ENCODE measurements at places on chromosomes 12 and 14.

- peak; percentile 29 for DNase-seq
These were observed 20.6 kb downstream of the COX14 start for GRCh38 chr12:50132505-50133135.

- peak; percentile 72 for DNase-seq
These were observed 14.7 kb upstream of the ZNF385A start for GRCh38 chr12:54398995-54399793.

GRCh38 chr12:1978078-1978862 is 26.0 kb downstream of the DCP1B start:
- no peak for DNase-seq

DNA sequence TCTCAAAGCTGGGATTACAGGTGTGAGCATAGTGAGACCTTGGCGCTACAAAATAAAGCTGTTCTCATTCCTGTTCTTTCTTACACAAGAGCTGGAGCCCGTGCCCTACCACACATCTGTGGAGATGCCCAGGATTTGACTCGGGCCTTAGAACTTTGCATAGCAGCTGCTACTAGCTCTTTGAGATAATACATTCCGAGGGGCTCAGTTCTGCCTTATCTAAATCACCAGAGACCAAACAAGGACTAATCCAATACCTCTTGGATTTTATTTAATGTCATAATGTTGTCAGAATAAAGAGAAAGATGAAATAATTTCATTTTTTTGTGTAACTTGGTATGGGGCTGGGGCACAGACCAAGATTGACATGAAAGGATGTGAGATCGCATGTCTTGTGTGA is 7.6 kb downstream of the PNP start:
- no peak for DNase-seq

- no peak for DNase-seq
These were observed 1258.1 kb upstream of the TMEM132C start for GRCh38 chr12:127008755-127009403.

DNA sequence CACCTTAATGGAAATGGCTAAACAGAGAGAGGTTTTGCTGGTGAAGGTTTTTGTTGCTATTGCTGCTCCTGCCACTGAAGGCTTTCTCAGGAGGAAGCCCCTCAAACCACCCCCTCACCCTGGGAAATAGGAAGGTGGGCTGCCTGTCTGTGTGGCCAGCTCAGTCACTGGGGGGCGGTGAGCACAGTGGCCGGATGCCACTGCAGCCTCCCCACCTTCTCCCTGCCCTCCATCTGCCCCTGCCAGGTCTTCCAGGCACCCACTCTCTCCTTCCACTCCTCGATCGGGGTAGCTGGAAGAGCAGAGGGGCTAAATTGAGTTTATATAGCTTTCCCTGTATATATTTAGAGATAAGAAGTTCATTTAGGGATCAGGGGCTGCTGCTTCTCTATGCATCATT is 80.8 kb downstream of the PAPOLA start:
- no peak for DNase-seq

GRCh38 chr12:70177631-70178030 is 65.6 kb upstream of the CNOT2 start:
- no peak for DNase-seq

DNA sequence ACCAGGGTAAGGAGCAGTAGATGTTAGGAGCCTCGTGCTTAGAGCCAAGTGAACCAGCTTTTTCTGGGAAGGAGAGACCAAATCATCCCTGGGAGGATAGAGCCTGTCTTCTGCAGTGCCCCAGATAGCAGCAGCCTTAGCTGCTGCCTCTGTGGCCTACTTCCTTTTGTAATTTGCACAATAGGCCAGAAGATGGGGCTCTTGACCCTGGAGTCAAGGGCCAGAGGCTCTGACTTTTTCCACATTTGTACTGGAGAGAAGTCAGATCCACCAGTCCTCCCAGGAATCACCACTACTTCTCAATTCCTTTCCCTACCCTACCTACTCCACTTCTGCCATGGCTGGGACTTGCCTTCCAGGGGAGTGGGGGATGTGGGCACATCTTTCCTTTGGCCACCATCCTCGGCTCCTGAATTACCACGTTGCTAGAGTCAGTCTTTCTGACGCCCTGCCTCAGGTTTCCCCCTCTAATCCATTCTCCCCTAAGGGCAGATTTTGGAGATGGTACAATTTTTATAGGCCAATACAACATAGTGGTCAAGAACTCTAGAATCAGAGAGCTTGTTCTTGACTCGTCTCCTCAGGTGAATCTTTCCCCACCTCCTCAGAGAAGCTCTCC is 3.3 kb upstream of the SLC4A8 start:
- DNase-seq = peak; percentile 46

DNA sequence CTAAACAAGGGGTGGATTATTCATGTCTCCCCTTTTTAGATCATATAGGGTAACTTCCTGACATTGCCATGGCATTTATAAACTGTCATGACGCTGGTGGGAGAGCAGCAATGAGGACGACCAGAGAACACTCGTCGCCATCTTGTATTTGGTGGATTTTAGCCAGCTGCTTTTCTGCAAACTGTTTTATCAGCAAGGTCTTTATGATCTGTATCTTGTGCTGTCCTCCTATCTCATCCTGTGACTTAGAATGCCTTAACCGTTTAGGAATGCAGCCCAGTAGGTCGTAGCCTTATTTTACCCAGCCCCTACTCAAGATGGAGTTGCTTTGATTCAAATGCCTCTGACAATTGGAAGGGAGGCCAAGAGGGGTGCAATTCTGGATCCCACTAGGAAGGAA is 5.8 kb upstream of the CCDC63 start:
- no peak for DNase-seq

DNA sequence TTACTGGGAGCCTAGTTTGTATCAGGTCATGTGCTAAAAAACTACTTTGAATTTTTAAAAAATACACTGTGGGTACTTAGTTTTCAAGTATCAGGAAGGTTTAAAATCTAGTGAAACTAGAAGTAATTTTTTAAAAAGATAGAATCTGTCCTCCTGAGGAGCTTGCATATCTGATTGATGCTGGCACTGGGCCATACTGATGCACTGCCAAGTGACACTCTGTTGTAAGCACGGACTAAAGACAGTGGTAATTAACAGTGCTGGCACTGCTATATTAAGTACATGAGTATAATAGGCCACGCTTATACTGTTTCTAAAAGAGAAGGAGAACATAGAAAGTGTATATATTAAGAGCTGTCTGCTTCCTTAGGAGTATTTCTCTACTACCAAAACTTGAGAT is 10.0 kb upstream of the TBC1D30 start:
- no peak for DNase-seq

- no peak for DNase-seq
These were observed 4.2 kb downstream of the DDX51 start for GRCh38 chr12:132139912-132140311.

- DNase-seq = no peak
These were observed 71.8 kb downstream of the CACNA1C start for GRCh38 chr12:2124466-2125023.

DNA sequence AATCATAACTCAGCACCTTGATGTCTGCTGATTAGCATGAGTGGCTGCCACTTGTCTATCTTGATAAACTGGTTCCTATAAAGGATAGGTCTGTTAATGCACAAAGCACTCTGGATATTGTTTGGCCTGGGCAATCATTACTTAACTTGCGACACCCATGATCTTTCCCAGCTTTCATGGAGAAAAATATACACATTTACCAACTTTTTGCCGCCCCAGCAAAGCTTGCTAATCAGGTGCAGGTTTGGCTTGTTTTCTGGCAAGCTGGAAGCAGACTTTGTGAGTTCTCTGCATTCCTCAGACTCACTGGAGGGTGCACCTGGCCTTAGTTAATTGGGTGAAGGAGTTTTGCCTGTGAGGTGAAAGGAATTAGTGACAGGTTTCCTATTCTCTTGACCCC is 1126.4 kb upstream of the FLRT2 start:
- DNase-seq = no peak

DNA sequence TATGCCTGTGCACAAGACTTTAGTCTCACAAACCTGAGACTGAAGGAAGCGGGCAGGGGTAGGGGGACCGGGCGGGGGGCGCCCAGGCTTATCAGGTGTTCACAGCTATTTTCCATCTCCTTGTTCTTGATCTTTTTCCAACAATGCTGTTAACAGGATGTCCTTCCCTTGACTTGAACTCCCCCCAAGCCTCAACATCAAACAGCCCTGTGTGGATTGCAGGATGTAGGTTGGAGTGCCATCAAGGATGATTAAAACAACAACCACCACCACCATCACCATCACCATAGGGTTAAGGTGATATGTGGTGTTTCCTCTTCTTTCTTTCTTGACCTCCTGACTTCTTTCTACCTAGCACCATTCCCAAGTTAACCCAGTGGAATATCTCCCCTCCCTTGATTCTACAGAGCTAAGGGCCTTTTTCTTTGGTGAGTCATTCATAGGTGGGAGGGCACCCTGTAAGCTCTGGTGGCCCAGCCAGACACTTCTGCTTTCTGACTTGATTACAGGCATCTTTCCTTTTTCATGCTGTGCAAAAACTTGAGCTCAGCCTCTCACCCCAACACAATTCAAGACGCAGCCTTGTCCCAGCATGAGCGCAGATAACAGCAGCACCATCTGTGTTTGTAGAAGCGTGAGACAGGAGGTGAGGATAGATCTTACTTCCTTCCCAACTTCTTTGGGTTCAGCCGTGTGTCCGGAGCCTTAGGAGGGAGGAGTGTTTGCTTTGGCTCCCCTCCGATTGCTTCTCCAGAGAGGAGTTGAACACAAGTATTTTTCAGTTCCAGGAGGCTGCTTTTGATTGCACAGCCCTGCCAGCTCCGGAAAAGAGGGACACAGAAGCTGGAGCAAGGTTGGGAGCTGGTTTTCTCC is 26.8 kb downstream of the FLVCR2 start:
- DNase-seq = no peak

- peak; percentile 61 for DNase-seq
These were observed 69.8 kb downstream of the ALG10B start for GRCh38 chr12:38386205-38386985.

DNA sequence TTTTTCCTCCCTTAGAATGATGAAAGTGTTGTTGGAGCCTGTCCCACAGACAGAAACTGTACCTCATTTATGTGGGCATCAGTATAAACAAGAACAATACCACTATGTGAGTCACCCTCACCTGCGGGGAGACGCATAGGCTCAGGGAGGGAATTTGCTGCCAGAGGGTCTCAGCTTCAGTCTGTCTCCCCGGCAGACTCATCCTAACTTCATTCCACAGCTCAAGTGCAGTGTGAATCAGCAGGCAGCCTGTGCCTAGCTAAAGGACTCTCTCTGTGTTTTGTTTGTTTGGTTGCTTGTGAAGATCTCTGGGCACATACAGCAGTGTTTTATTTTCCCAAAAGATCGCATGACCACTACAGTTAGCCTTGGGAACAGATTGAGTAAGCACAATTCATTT is 98.9 kb downstream of the PRKCH start:
- DNase-seq = peak; percentile 96

GRCh38 chr12:45434094-45434493 is 218.2 kb downstream of the ANO6 start:
- no peak for DNase-seq

GRCh38 chr14:24959791-24960331 is 90.1 kb downstream of the STXBP6 start:
- no peak for DNase-seq

- DNase-seq = no peak
These were observed 7.1 kb downstream of the NUAK1 start for GRCh38 chr12:106131676-106132075.

DNA sequence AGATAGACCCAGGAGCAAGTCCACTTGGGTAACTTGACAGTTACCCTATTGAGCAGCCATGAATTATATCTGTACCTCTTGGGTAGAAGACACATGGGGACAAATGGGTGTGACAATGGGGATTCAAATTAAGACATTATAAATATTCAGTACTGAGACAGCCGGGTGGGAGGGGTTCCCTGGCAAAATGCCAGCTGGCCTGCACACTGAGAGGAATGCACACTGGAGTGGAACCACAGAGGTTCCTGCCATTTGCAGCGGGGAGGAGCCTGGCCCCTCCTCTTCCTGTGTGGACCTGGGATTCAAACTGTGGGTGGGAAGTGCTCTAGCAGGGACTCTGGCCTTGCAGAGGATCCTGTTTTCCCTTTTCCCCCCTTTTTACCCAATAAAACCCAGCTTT is 118.7 kb upstream of the CDKN3 start:
- DNase-seq = no peak

DNA sequence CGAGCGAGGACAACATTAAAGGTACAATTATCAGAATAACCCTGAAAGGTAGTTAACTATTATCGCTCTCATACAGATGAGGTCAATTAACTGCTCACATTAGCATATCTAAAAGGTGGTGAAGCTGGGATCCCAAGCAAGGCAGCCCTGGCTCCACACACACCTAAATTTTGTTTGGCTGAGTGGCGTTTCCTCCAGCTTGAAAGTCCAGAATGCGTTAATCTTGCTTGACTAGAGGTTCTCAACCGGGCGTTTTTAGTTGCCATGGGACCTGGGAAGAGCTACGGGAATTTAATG is 531 bp downstream of the DLGAP5 start:
- no peak for DNase-seq

GRCh38 chr12:15732341-15733061 is 56.7 kb downstream of the EPS8 start:
- DNase-seq = no peak

DNA sequence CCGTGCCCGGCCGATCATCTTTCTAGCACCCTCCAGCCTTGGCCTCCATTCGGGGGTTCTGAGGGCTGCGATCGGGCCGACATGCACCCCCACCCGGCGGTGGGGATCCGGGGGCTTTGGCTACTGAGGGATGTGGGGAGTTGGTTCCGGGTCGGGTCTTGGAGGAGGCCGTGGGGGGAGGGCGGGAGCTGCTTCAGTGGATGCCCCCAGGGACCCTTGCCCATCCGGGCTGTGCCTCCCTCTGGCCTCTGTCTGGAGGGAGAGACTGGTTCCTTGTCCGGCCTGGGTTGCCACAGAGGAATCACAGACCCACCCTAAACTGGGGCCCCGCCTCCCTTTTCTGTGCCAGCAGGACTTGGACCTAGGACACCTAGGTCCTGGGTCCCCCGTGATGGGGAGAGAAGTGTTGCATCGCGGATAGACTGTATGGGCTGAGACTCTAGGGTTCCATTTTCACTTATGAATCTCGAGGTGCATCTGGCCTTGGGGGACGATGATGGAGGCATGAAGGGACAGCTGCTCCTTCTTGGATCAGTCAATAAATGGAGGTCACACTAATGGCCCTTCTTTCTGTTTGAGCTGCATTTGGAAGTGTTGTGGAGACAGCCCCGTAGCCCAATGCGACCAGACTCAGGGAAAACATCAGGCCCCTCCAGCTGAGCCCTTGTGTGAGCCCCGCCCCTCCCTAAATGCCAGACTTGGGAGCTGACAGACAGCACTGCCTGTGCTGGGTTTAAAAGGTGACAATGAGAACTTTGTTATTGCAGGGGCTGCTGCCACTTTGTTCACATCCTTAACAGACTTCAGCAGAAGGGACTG is 577 bp downstream of the DTX3 start:
- DNase-seq = no peak

DNA sequence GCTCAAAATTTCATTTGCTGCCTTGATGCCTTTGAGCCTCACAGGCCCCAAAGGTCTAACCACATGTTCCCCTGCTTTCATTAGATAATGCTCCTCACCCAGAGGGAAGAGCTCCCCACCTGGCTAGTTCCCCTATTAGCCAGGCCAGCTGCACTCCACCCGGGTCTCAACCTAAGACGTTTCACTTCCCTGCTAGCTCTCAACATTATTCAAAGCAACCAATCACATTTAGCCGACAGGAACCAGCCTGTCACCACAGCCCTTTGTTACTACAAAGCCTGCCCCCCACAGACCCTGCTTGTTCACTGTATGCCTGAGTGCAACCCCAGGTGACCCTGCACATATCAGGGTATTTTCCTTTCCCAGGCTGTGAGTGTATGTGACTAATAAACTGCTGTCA is 78.6 kb downstream of the SLC15A5 start:
- DNase-seq = no peak

GRCh38 chr12:46379352-46379751 is 6.8 kb upstream of the SLC38A2 start:
- no peak for DNase-seq

GRCh38 chr12:96698521-96698920 is 208.5 kb upstream of the NEDD1 start:
- DNase-seq = no peak
